ENCODE measurements at places on chromosomes 16 and 17.
A peak's percentile ranks its signal among the peaks of the same experiment; 100 is the strongest.

DNA sequence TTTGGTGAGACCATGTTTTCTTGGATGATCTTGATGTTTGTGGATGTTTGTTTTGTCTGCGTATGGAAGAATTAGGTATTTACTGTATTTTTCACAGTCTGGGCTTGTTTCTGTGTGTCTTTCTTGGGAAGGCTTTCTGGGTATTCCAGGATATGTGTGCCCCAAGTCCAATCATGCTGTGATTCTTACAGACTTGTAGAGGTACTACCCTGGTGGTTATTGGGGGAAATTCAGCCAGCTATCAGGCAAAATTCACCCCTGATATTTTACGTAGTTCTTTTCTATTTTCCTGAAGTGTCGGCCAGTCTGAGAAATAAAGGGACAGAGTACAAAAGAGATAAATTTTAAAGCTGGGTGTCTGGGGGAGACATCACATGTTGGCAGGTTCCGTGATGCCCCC is 33.4 kb upstream of the ARL4D start:
- DNase-seq, result no peak

DNA sequence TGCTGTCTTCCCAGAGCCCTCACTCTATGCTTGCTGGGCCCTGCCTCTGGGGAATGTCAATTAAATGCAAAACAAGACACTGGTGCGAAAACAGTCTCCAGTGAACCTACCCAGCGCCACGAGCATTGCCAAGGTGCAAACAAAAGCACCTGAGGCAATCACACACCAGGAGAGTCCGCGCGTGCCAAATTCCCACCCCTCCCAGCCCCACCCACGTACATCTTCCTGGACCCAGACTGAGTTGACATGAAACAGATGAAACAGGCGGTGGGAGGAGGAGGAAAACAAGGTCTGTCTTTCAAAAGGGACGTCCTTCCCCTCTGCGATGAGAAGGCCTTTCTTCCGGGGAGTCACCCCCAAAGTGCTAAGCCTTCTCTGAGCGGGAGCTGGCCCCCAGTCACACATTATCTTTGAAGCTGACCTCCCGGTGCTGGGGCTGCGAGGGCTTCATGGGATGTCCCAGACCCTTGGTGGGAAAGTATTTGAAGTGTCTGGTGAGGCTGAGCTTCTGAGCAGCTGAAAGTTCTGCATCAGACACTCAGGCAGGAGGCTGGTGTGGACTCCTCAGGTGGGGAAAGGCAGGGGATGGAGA is 200.4 kb downstream of the AXIN2 start:
- no peak for DNase-seq

GRCh38 chr17:79991140-79991923 is 44.3 kb downstream of the TBC1D16 start:
- DNase-seq, result peak; percentile 88

DNA sequence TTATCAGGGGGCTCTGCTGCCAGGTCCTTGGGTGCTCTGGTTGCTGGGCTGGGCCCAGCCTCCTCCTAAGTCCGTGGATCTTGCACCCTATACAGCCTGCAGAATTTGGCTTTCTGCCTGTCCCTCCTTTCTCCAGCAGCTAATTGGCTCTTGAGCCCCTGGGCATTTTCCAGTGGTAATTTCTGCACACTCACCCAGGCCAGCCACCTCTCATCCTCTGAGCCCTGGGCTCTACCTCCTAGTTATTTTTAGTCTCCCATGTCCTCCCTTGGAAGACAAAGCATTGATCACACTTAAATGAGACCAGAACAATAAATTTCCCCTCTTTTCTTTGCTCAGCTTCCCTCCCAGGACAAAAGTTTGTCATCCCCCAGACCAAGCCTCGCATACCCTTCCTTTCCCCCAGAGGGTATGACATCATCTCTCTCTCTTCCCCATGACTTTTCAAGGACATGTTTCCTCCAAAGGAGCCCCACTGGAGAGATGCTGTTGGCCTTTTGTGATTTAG is 38.1 kb downstream of the C17orf75 start:
- no peak for DNase-seq

DNA sequence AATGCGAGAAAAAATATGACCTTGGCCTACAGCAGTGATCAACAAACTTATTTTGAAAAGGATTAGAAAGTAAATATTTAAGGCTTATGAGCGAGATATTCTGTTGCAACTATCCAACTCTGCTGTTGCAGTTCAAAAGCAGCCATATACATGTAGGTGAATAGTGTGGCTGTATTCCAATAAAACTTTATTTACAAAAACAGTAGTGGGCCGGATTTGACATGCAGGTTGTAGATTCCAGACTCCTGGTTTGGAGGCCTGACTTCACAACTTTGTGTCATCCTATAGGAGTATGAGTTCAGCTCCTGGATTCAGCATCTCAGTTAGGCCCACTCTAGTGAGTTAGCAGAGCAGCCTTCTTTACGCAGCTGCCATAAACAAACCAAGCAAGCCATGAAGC is 386.3 kb downstream of the CDH13 start:
- DNase-seq, result no peak

DNA sequence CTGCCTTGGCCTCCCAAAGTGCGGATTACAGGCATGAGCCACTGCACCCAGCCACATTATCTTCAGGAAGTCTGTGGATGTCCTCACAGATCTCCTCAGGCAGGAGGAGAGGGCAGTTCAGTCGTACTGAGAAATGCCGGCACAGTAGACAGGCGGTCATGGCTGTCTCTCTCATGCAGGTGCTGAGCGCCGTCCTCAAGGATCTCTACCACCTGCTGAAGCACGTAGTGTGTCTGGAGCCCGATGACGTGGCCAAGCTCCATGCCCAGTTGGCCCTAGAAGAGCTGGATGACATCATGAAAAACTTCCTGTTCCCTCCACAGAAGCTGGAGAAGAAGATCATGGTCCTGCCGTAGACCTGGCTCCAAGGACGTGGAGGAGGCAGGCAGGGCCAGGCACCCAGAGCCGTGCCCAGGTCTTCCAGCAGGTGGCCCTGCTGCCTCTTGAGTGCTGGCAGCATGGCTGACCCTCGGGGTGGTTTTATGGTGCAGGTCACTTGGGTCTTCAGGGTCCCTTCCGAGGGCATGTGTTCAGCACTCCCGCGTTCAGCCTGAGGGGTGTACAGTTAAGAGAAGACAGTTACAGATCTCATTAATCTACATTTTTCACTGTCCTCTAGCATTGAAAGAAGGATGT is 22.0 kb upstream of the HAS3 start:
- DNase-seq, result no peak

GRCh38 chr16:18983565-18984434 is at the start of gene TMC7:
Gene TMC7 (plus strand): TSS chr16:18983934. CDS start chr16:18984064, 130 bp downstream.
- peak; percentile 89 for DNase-seq

GRCh38 chr17:57531648-57532504 is 213.2 kb downstream of the CCDC182 start:
- no peak for DNase-seq

DNA sequence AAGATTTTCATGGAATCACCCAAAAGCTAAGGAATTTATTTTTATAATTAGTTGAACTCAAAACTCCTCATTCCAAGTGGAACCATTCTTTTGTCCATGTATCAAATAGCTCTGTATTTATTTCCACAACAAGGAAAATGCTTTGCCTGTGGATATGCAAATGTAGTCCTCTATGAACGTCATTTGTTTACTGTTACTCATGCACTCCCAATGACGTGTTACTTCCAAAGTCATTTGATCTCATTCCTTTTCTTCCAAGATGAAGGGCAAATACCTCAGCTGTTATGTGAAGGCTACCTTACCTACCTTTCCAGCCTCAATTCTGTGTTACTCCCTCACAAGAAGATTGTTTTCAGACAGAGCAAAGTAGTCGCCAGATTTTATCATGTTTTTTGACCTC is 83.7 kb downstream of the ITFG1 start:
- DNase-seq, result no peak

DNA sequence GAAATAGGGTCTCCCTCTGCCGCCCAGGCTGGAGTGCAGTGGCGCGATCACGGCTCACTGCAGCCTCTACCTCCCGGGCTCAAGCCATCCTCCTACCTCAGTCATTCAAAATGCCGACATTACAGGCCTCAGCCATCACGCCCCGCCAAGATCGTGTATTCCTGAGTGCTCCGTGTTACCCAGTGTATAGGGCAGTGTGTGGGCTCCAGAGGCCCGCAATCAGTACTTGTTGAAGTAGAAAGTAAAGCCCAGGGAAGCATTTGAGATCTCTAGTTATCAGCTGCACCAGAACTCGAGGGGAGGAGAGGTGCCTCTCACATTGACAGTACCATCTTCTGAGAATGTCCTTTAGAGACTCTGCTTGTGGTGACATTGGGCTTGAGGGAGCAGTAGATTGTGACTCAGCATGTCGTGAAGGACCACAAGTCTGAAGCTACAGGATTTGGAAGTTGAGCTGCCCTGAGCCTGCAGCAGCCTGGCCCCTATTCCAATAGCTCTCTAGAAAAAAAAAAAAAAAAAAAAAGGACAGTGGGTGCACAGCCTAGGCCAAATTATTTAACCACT is 1.1 kb upstream of the PRPSAP1 start:
- no peak for DNase-seq

DNA sequence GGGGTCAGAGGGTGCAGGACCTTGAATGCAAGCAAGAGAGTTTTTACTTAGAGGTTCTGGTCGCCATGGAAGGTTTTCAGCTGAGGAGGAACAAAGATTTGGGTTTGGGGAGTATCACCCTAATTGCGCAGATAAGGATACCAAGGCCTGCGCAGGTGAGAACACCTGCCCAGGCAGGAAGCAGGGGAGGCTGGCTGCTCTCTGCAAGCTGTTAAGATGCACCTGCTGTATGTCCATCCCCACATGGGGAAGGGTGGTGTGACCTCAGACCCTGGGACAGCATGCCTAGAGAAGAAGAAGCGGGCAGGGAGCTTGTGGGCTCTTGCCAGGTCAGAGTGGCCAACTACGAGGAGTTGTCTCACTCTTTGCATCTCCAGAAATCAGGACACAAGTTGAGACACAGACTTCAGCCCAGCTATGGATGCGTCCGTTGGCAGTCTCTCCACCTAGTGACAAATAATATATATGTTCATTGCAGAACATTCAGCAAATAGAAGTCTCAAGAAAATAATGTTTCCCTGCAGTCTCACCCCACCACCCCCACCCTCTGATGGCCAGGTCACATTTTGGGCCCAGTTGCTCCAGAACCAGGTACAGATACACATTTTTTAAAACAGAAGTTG is 77.7 kb downstream of the SREBF1 start:
- DNase-seq, result no peak

- DNase-seq, result no peak
Measured at GRCh38 chr17:76658242-76658662, 14.7 kb upstream of the ST6GALNAC1 start.

GRCh38 chr17:28476076-28476865 is 2.8 kb downstream of the SLC13A2 start:
- DNase-seq, result no peak

- no peak for DNase-seq
Measured at GRCh38 chr16:74168445-74168844, 128.2 kb upstream of the PSMD7 start.

- DNase-seq, result no peak
Measured at GRCh38 chr17:41101586-41102259, at the start of gene KRTAP4-16. Gene KRTAP4-16 (minus strand): TSS chr17:41102209. CDS start chr17:41102209, 0 bp downstream.
